Esophagus muscularis mucosa (tissue), 4 donors: ENCODE measurements at places on chromosomes 16 and 17. TPM values are rescaled to one million over a fixed set of nuclear protein-coding genes. Genes with fewer than 3 reads are reported as not detected.

DNA sequence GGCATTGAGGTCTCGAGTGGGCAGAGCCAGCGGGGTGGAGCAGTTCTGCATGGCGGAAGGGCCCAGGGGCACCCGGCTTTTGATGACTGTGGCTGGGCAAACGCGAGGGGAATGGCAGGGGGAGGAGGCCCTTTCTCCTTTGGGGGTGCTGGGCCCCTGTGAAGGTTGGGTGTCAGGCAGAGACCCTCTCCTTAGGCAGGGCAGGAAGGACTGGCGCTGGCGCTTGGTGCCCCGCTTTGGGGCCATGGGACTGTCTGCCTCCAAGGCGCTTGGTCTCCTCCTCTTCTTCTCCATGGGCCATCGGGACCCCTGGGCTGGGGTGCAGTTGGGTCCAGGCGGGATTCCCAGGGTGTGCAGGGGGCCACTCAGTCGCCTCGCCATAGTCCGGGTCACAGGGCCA is 12.8 kb upstream of the GFAP start:
- no peaks in the 10 kb centered on the region for H3K36me3 ChIP-seq
- H3K27ac ChIP-seq: no peak overlapping the region
- H3K27me3 ChIP-seq: no peaks in the 10 kb centered on the region
- no peak for DNase-seq

DNA sequence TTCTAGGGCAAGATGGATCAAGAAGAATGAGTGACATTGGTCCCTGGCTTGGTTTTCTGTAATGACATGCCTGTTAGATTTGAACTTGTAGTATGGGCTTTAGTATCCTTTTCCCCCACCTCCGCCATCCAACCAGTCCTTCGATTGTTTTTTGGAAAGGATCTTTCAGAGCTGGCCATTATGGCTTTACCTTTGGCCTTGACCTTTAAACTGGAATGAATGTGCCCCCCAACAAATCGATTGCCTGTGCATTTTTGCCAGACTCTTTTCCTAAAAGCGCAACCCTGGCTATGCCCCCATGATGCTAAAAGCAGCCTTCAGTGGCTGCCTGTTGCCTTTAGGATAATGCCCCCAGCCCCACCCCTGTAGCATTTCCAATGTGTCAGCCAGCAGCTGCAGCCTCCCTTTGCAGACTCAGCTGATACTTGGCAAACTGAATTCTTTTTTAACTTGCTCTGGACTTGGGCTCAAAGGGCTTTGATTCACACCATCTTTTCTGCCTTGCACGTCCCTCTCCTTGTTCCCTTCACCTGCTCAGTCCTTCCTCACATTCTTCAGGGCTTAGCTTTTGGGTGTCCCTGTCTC is 4.0 kb downstream of the GPRC5C start:
- DNase-seq: no peak
- peaks cover 31% of the 10 kb centered on the region for H3K4me1 ChIP-seq
- H3K36me3 ChIP-seq: peaks cover 14% of the 10 kb centered on the region
- no peak overlapping the region for H3K27ac ChIP-seq

- no peak overlapping the region for H3K4me3 ChIP-seq
- H3K4me1 ChIP-seq: peaks cover 9% of the 10 kb centered on the region
- no peak overlapping the region for H3K27ac ChIP-seq
These were observed 90.7 kb downstream of the PITPNC1 start for GRCh38 chr17:67467500-67468455.

The SPN gene
- total RNA-seq: 4.2 TPM
